ENCODE measurements at places on chromosomes 3 and 15. TPM values are rescaled to one million over a fixed set of nuclear protein-coding genes. Genes with fewer than 3 reads are reported as not detected.

The CP gene
- total RNA-seq, result 1.1 TPM

The ZIC1 gene
- not detected for total RNA-seq

The TIMP4 gene
- 5.1 TPM for total RNA-seq

The BAHD1 gene
- total RNA-seq, result 4.0 TPM

The ELP6 gene
- total RNA-seq, result 31.4 TPM

The HERC2 gene
- 30.3 TPM for total RNA-seq

The PRRT3 gene
- total RNA-seq, result 2.1 TPM

The DAG1 gene
- 31.4 TPM for total RNA-seq

The ACTRT3 gene
- total RNA-seq, result 3.7 TPM

The FBXO45 gene
- total RNA-seq, result 7.8 TPM

The ZNF385D gene
- total RNA-seq, result 0.14 TPM

The MOBP gene
- total RNA-seq, result not detected

The C3orf20 gene
- total RNA-seq, result 0.09 TPM

The ZKSCAN7 gene
- 7.8 TPM for total RNA-seq

The SPINK8 gene
- total RNA-seq, result not detected

The GCNT3 gene
- total RNA-seq, result 0.14 TPM

The THBS1 gene
- 1,557 TPM for total RNA-seq

The ENTPD3 gene
- 0.14 TPM for total RNA-seq

The GCSAM gene
- not detected for total RNA-seq

The TMCO5A gene
- total RNA-seq, result not detected

The SLC28A2 gene
- total RNA-seq, result not detected

The CFAP100 gene
- total RNA-seq, result not detected

The RARB gene
- total RNA-seq, result 10.3 TPM

The QTRT2 gene
- 11.8 TPM for total RNA-seq

The ZDHHC19 gene
- total RNA-seq, result not detected

The ARL13B gene
- total RNA-seq, result 7.4 TPM

The GOLGA8N gene
- total RNA-seq, result 4.4 TPM

The TTC21A gene
- 1.8 TPM for total RNA-seq

The CELF6 gene
- under 0.01 TPM for total RNA-seq

The SPINT1 gene
- total RNA-seq, result 0.18 TPM

The HDDC3 gene
- 10.0 TPM for total RNA-seq

The HIGD1A gene
- total RNA-seq, result 103 TPM

The RASGRP1 gene
- total RNA-seq, result 0.37 TPM

The PCYT1A gene
- 76.5 TPM for total RNA-seq

The OGG1 gene
- total RNA-seq, result 17.1 TPM

The C3orf52 gene
- total RNA-seq, result 10.5 TPM

The B4GALT4 gene
- 52.6 TPM for total RNA-seq

The LNP1 gene
- 4.2 TPM for total RNA-seq

The CCR5 gene
- total RNA-seq, result not detected

The NOX5 gene
- total RNA-seq, result 0.09 TPM

The EIF4E3 gene
- 1.1 TPM for total RNA-seq

The SENP8 gene
- total RNA-seq, result 2.6 TPM

The GP9 gene
- not detected for total RNA-seq

The CCDC66 gene
- total RNA-seq, result 17.1 TPM

The APOD gene
- 0.43 TPM for total RNA-seq

The SLC9C1 gene
- total RNA-seq, result 0.14 TPM

The HIGD2B gene
- total RNA-seq, result not detected

The CPNE4 gene
- total RNA-seq, result not detected

The C3orf70 gene
- 0.14 TPM for total RNA-seq

The WWTR1 gene
- total RNA-seq, result 21.8 TPM

The CHRM5 gene
- total RNA-seq, result under 0.01 TPM

The PPP1R14D gene
- total RNA-seq, result not detected

The IL12A gene
- 0.43 TPM for total RNA-seq

The DIS3L gene
- 26.7 TPM for total RNA-seq

Data from smooth muscle cell of bladder (primary cell).